ENCODE measurements at places on chromosomes 6 and 20.

GRCh38 chr6:133701633-133702331 lies 187.1 kb upstream of the TCF21 start:
- DNase-seq, result no peak

DNA sequence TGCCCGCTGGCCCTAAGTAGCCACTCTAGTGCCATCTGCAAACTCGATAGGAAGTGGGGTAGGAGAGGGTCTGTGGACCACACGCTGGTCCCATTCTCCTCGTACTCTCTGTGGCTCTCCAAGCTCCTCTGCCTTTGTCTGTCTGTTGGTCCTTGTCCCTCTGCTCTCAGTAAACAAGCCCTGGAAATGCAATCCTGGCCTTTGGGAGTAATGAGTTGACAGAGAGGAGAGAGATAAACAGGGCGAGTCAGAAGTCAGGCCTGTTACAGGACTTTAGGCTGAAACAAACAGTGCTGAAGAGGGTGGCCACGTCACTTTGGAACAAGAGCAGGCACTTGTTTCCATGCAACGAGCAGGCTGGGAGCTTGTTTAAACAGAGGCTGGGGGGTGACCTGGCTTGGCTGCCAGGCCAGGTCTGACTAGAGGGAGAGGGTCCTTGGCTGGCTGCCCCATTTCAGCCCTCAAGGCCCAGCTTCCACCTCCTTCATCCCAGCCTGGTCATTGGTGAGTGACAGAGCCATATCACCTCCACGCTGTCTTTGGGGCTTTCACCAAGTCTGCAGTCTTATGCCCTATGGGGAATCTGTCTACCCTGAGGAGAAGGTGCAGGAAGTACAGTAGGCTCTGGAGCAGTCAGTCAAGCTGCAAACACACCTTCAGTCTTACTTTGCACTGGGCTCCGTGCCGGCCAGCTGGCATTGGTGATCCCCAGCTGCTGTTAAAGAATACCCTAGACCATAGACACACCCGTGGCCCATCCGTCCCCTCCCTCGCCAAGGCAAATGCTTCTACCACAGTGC lies 22.6 kb downstream of the FOXP4 start:
- no peak for DNase-seq

- no peak for DNase-seq
Observed at GRCh38 chr6:74632196-74632875, 573.5 kb downstream of the COL12A1 start.

DNA sequence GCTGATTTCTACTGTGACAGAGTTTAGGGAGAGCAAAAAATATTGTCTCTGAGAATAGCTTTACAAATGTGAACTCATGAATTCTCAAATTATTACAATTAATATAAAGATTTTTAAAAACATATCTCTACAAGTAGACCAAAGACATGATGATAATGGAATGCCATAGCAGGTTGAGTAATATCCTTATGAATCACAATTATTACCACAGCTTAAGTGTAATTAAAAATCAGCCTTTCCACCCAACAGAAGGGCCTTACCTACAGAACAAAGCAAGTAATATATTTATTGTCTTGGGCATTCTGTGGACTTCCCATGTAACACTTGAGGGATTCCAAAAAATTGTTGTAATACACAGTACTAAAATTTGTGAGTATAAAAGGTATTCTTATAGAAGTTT lies 1099.6 kb upstream of the GJE1 start:
- DNase-seq, result no peak

GRCh38 chr6:53529324-53530036 lies 15.4 kb downstream of the GCLC start:
- no peak for DNase-seq

DNA sequence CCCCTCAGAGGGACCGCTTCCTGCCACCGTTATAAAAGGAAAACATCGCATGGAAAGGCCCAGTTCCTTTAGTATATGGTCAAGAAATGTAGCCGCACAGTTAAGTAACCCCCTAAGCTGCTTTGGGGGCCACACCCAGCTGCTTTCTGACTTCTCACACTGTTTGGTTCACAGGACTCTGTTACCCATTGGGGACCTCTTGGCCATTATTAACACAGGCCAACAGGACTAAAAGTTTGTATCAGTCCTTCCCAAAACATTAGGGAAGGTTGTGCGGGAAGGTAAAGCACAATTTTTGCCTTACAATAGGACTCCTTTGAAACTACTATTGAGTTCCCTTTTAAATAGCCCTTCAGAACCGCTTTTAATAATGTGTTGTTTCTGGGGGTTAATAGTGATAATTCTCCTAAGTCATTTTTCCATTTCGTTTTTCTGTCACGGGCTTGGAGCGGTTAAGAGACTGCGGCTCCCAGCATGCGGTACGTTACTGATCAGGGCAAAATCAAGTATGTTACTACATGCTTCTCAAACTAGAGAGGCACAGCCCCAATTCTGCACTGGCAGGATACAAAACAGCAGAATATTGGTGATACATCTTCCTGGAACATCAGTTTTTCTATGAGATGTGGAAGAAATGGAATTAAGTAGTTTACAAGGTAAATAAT lies 668 bp upstream of the RPP40 start:
- no peak for DNase-seq

DNA sequence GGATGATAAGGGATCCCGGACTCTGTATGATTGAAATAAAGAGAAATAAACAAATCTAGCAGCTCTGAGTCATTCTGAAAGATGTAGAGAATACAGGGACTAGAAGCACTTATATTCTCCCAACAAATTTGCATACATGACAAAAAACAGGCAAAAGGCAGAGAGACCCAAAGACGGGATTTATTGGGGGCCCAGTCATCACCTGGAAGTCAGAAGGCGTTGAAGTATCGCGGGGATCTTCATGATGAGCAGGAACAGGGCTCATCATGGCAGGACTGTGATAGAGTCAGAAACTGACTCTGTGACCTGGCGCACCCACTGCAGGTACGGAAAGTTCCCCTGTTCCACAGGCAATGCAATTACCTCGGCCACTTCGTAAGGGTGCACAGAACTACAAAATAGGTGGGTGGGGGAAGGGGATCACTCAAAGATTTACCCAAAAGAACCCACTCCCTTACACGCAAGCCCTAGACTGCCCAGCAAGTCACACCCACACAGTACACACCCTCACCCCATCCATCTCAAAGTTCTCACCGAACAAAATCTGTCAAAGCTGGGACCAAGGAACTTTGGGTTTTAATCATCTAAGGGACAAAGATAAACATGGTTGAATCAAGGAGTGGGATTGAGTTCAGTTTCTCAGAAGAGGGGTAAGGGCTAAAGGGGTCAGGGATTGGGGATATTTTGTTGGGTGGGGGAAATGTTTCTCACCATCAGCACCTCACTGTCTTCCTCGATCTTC lies 1.4 kb downstream of the CUTA start:
- peak; percentile 48 for DNase-seq

DNA sequence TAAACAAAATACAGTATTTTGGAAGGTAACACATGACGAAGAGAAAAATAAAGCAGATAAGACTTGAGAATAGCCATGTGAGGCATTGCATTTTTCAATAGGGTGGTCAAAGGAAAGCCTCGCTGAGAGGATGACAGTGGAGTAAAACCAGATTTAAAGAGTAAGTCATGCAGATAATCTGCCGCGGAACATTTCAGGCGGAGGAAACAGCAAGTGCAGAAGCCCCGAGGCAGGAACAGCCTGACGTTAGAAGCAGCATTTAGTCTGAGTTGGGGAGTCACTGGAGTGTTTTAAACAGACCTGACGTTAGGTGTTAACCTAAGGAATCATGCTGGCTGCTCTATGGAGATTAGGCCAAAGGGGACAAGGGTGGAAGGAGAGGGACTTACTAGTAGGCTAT lies 65.0 kb upstream of the VSTM2L start:
- no peak for DNase-seq

DNA sequence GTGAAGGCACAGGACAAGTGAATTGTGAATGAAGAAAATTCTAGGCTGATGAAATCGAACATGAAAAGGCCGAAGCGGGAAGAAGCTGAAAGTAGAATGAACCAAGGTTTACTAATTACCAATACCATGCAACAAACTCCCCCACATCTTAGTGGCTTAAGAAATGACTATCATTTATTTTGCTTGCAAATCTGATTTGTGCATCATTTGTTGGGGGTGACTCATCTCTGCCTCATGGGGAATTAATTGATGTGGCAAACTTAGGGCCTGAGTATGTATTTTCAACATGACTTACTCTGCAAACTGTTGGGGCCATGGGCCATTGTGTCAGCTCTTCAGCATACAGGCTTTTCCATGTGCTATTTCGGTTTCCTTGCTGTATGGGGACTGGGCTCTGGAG lies 26.8 kb downstream of the PPP1R14C start:
- peak; percentile 46 for DNase-seq

DNA sequence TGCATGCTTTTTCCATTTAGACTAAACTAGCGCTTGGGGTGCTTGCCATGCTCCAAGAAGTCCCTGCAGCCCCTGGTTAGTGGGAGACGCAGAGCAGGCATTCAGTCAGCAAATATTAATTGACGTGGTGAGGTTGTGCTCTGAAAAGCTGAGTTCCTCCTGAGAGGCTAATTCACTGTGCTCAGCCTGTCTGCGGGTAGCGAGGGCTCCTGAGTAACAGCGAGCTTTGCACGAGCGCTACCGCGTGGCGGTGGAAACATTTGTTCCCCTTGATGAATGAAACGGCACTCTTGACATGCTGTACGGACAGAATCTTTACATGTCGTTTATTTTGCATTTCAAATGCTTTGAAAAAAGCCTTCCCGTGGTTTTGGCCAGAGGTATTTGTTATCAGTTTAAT lies 170.6 kb upstream of the AGPAT4 start:
- peak; percentile 32 for DNase-seq

DNA sequence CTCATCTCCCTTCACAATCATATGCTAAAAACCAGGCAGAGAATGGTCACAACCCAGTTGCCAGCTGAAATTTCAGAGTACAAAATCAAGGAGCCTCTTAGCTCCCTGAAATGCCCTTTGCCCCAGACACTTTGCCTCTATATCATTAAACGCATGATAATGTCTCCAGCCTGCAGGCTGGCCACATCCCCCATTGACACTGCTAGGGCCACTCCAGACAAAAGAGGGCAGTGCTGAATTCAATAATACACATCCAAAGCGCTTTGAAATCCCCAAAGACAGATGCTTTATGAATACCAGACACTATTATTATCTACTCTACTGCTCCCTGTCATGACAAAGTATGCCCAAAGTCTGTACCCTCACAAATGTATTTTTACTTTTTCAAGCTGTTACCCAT lies 348.3 kb upstream of the POU3F2 start:
- no peak for DNase-seq

GRCh38 chr6:13553646-13554045 lies 20.8 kb upstream of the SIRT5 start:
- no peak for DNase-seq

DNA sequence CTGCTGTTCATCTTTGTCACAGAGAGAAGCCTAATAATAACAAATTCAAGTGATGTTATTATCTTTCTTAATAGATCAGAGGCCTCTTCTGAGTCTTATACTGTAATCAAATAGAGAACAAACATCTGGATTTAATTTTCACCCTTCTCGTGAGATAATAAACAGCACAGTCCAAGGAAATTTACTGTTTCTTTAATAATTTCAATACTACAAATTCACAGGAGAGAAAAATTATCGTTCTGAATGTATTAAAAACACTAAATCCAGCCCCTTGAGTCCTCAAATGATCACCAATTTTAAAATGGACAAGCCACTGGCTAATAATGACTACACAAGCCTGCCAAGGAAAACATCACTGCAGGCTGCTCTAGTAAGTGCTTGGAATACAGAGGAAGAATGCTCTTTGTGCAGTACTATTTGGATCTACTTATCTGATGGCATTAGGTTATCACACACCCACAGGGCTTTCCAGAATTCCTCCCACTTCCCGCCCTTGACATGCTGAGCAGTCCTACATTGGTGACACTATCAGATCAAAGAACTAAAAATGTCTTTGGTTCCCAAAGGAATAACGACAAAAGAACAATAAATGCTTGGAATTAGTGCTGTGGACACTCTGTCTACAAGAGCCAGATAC lies 38.1 kb downstream of the SYNE1 start:
- no peak for DNase-seq

DNA sequence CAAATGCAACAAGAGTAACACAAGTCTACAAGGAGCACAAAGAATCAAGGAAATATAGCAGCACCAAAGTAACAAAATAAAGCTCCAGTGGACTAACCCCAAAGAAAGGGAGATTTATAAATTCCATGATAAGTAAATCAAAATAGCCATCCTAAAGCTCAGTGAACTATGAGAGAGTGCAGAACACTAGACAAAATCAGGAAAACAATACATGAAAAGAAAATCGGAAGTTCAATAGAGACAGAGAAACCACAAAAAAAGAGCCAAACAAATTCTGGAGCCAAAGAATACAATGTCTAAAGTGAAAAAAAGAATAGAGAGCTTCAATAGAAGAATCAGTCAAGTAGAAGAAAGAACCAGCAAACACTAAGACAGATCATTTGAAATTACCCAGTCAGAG lies 247.3 kb upstream of the TENT5A start:
- DNase-seq, result no peak

DNA sequence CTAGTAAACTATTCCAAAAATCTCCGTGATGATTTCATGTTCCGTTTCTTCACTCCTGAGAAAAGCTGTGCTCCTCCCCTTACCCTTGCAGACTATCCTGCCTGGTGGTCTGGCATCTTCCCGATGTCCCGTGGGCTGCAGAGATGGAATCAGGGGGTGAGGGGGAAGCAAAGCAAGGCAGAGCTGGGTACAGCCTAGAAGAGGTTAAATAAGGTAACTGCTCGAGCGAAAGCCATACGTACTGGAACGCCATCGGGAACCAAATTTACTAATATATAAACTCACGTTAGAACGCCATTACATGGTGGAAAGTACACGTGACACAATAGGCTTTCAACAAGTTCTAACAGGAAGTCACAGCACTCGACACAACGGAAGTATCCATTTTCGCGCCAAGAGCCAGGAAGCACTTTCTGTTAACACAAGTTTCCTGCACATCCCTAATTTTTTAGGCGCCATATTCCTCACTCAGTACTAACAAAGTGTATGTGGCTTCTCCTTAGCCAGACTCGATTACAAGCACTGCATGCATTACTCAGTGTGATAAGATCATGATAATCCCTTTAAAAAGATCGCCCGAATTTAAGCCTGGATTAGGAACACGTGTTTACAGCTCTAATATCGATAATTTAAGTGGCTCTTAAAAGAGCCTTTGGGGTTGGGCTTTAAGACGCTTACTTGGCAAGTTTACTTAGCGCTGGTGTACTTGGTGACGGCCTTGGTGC lies 101.6 kb upstream of the PRSS16 start:
- DNase-seq, result peak; percentile 76

- no peak for DNase-seq
Observed at GRCh38 chr20:42714298-42715141, 475.2 kb downstream of the PTPRT start.

- DNase-seq, result no peak
Observed at GRCh38 chr6:140970485-140970884, 1162.2 kb upstream of the GJE1 start.

- no peak for DNase-seq
Observed at GRCh38 chr6:128233531-128233930, 286.9 kb downstream of the PTPRK start.

GRCh38 chr6:20564269-20564668 lies 30.0 kb downstream of the CDKAL1 start:
- no peak for DNase-seq
